ENCODE measurements at places on chromosomes 6 and 20. TPM values are rescaled to one million over a fixed set of nuclear protein-coding genes. Genes with fewer than 3 reads are reported as not detected.

Gene SNPH
- total RNA-seq, result 0.71 TPM

Gene SCRT2
- total RNA-seq, result not detected

GRCh38 chr6:27092316-27092692 is 155.2 kb upstream of the PRSS16 start:
- H3K27me3 ChIP-seq, result peaks cover 67% of the 10 kb centered on the region
- H3K4me3 ChIP-seq, result no peak overlapping the region
- DNase-seq, result no peak

Gene TULP1
- 0.09 TPM for total RNA-seq

GRCh38 chr20:22562620-22563019 is 21.8 kb downstream of the FOXA2 start:
- no peak overlapping the region for H3K27ac ChIP-seq
- peaks cover 92% of the 10 kb centered on the region for H3K27me3 ChIP-seq
- DNase-seq, result no peak
- H3K4me3 ChIP-seq, result no peak overlapping the region
- no peaks in the 10 kb centered on the region for H3K36me3 ChIP-seq

Gene ZFP57
- 0.09 TPM for total RNA-seq

Gene TP53TG5
- total RNA-seq, result 0.24 TPM

Measured in thymus (tissue), 14 donors.